ENCODE measurements at places on chromosomes 12 and 14.
A peak's percentile ranks its signal among the peaks of the same experiment; 100 is the strongest.

GRCh38 chr14:94685166-94685581, 73.0 kb downstream of the SERPINA3 start:
- no peak for DNase-seq

- DNase-seq, result no peak
These were observed 370.3 kb downstream of the SLC6A15 start for GRCh38 chr12:84542289-84542688.

- DNase-seq, result no peak
These were observed 16.0 kb downstream of the TCHP start for GRCh38 chr12:109916045-109916444.

- no peak for DNase-seq
These were observed 13.8 kb downstream of the MGST1 start for GRCh38 chr12:16361142-16361783.

DNA sequence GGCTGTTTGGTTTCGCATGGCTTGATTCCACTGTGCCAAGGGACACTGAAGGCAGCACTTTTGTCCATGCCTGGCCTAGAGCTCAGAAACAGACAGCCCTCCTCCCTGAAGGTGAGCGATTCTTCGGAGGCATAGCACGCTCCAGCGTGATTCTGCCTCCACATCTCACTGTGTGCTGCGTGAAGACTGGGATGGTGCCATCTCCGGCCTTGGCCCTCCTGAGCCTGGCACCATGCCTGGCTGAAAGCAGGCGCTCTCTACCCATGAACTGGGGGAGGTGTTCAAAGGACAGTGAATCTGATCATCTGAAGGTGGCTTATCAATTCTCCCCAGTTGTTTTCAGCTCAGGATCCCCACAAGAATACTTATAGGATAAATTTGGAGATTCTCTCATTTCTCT, 187.4 kb downstream of the TTC7B start:
- DNase-seq, result no peak

DNA sequence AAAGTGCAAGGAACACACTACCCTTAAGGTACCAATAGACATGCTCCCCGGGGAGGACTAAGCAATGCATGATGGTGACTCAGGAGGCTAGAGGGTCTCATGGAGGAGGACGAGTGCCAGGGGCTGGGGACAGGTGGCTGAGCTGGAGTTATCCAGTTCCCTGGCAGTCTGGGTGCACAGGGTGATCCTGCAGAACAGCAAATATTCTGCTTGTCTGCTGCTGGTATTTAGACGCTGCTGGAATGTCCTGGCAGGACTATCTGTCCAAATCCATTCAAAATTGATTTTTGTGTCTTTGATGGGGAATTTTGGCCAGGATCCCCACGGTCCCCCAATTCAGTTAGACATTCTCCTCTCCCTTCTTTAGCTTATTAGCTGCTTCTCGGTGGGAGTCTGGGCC, 138.7 kb downstream of the C12orf75 start:
- DNase-seq, result no peak

- no peak for DNase-seq
These were observed 308.4 kb upstream of the LRFN5 start for GRCh38 chr14:41298328-41298690.

DNA sequence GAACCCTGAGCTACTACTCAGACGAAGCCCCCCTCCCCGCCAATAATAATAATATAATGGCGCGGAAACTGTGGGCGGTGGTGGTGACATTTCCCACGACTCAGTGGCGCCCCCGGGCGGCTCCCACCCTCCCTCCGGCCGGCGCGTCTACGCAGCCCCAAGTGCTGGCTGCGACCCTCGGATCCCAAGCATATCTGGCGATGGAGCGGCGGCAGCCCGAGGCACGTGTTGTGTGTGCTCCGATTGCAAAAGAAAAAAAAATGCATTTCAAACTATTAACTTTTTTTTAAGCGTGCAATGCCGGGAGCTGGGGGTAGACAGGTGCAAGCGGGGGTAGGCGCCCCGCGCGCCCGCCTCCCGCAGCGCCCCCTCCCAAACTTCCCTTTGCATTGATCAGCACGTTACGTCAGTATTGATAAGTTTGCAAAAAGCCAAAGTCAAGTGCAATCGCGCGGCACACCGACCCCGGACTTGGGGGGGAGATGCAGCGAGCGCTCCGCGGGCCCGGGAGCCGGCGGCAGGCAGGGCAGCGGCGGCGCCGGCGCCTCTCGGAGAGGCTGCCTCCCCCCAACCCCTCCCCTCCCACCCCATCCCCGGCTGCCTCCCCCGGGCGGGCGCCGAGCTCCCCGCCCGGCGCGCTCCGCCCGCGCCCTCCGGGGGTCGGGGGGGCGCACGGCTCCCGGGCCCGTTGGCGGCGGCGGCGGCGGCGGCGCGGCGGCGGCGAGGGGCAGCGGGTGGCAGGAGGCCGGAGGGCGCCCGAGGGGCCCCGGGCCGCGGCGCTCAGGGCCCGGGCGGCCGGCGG, 113.1 kb upstream of the MYL2 start:
- DNase-seq, result no peak

- peak; percentile 35 for DNase-seq
These were observed 921 bp downstream of the RAD51B start for GRCh38 chr14:67820428-67820971.

GRCh38 chr14:90535556-90536090, 138.8 kb downstream of the CALM1 start:
- DNase-seq, result no peak

GRCh38 chr14:94143239-94143638, 13.8 kb upstream of the IFI27L2 start:
- DNase-seq, result no peak

DNA sequence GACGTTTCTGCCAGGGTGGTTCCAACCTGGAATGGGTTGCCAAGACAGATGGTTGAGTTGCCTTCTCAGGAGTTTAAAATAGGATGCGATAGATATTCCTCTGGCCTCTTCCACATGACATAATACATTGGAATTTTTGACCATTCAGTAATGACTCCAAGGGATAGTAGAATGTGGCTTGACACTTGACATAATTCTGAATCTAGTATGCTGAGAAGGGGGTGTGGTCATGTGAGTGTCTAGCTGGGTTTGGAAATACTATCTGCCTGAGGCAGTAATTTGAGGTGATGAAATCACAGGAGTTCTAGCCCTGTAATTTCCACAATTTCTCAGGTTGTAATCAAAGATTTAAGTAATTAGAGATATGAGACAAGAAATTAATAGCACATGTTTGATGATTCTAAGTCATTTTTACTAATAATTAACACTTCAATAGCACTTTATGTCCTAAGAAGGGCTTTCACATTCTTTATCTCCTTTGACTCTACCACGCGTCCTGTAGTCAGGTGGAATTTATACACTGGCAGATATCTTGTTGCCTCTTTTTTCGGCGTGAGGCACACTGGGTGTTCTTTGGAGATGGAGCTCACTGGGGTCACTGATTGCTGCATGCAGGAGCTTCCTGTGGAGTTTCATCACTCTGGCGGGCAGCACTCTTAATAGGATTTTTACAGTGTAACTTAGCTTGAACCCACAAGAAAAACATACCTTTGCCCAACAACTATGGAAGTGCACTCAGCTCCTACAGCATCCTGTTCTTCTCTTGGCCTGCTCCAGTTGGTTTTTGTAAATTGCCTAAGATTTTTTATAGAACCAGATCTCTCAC, 3.2 kb upstream of the AMIGO2 start:
- DNase-seq, result no peak

GRCh38 chr12:45216983-45217485, 1.1 kb downstream of the ANO6 start:
- no peak for DNase-seq

DNA sequence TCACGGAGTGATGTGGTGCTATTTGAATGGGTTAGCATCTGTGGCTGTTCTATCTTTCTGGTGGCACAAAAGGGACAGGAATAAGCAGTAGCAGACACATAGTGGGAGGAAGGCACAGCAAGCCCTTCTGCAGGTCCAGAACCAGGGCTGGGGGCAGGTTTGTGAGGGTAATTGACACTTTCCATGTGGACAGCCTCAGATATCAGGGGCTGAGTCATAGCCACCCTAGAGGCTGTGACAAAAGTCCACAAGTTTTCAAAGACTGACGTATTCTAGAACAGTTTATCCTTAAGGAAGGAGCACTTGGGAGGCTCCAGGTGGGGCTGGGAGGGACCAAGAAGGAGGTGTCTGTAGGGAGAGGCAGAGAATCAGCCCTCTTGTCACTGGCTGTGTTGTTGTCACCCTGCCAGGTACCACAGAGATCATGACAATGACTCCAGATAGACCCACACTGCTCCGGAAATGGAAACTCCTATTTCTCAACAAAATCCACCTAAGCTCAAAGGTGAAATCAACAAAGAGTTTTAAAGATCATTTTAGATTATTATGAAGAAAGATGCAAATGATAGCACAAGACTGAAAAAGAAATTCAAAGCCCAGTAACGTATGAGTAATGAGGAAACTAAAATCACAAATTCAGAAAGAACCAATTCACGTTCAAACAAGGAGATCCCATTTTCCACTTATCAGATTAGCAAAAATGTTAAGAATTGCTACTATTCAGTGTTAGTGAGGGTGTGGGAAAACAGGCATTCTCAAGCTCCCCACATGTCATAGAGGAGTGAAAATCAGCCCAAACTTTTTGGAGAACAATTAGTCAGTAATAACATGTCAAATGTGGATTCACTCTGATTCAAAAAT, 48.3 kb downstream of the NFKBIA start:
- no peak for DNase-seq

DNA sequence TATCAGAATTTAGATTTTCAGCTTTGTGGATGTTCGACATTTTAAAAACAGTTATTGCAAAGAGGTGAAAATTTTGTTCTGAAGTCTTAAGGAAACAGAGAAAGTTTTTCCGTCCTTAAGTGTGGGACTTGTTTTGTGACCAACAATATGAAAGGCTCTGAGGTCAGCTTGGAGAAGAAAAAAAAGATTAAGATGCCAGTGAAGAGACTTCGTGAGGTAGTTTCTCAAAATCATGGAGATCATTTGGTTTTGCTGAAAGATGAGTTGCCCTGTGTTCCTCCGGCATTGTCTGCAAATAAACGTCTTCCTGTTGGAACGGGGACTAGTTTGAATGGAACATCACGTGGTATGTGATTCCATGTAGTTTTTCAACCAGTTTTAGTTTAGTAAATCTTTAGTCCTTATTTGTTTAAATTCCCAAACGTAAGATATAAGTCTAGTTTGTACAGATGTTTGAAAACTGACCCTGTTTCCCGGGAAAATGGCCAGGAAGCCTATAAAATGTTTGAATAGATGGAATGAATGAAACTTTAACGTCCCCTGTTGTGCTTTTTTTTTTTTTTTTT, 682 bp downstream of the KIAA0586 start:
- DNase-seq, result no peak

DNA sequence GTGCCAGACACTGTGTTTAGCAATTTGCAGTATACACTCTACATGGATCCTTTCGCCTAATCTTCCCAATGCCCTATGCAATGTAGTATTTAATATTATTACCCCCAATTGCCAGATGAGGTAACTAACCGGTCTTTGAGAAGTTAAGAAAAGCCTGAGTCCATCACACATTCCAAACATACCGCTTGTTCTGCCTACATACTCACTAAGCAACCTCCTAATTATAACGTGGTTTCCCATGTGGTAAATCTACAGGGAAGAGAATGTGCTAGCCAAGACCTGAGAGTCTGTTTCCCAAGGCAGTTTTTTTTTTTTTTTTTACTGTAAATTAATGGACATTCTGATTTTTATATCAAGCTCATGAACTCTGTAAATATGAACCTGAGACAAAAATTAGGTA, 37.2 kb downstream of the ATP2B1 start:
- DNase-seq, result no peak

- no peak for DNase-seq
These were observed 8.2 kb downstream of the IPO8 start for GRCh38 chr12:30687265-30687986.

GRCh38 chr14:32571995-32572866, 243.1 kb downstream of the AKAP6 start:
- DNase-seq, result no peak

DNA sequence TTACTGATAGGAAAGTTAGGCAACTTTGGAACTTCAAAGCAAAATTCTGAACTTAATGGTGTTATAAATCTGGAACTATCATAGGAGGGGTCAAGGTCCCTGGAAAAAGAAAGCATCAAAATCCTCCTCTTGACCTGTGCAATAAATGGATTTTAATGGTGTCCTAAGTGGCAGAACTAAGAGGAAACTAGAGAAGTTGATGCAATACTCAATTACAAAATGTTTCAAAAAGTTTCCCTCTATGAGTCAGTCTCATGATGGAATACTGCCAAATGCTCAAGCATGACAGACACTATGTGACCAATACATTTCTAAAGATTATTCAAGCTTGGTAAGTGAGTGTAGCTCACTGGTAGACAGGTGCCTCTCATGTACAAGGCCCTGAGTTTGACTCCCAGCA, 47.7 kb upstream of the ERGIC2 start:
- DNase-seq, result no peak

GRCh38 chr12:106855221-106855758, 80.8 kb downstream of the RIC8B start:
- peak; percentile 6 for DNase-seq

- DNase-seq, result no peak
These were observed 21.9 kb upstream of the CIPC start for GRCh38 chr14:77076113-77076631.

DNA sequence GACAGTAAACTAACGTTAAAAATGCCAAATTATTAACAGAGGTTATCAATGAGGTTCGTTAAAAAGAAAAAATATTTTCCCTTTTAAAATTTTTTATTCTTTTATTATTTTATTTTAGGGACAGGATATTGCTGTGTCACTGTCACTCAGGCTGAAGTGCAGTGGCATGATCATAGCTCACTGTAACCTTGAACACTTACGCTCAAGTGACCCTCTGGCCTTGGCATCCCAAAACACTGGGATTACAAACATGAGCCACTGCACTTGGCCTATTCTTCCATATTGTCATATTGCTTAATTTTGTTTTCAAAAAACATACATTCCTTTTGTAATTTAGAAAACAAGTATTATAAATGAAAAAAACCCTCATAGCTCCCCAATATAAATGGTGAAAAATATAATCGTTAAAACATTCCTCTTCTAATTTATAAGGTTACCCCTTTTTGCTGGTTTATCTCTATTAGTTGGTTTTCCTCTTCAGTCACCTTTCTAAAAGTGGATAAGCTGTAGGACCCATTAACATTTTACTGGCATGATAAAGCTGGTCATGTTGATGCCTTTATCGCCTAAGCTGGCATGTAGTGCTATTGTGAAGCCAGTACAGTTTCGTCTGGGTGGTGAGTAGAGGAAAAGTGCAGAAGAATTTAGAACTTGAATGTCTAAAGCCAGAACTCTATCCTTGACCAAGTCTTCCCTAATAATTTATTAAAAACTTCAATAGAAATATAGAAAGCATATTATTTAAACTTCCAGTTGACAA, 27.6 kb downstream of the PDE3A start:
- DNase-seq, result no peak
